ENCODE measurements at places on chromosomes 12 and 14.

DNA sequence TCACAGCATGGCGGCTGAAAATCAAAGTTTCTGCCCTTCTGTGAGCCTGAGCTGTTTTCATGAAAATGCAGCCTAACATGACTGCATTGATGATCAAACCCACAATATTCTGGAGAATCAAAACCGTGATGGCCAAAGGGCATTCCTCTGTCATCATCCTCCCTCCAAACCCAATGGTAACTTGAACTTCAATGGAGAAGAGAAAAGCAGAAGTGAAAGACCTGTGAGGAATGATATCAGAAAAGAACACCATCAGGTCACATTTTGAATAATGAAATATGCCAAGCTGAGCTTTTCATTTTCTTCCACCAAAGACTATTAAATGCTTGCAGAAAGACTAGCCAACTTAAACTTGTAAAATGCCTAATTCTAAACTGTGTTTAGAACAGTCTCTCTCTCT, 8.1 kb downstream of the KCNJ8 start:
- no peak for DNase-seq

GRCh38 chr14:64703395-64704142, 655 bp upstream of the PLEKHG3 start:
- no peak for DNase-seq

DNA sequence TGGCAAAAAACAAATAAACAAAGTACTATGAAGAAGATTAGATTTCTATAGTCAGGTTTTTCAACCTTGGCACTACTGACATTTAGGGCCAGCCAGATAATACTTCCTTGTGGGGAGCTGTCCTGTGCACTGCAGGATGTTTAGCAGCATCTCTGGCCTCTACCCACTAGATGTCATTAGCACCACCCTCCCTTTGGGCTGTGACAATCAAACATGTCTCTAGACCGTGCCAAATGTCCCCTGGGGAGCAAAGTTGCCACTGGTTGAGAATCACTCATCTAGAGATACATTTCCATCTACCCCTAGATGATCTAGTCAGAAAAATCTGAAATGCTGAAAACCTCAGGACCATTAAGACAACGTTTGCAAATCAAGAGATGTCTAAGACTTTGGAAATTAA, 29.9 kb downstream of the SRRM4 start:
- DNase-seq = no peak

DNA sequence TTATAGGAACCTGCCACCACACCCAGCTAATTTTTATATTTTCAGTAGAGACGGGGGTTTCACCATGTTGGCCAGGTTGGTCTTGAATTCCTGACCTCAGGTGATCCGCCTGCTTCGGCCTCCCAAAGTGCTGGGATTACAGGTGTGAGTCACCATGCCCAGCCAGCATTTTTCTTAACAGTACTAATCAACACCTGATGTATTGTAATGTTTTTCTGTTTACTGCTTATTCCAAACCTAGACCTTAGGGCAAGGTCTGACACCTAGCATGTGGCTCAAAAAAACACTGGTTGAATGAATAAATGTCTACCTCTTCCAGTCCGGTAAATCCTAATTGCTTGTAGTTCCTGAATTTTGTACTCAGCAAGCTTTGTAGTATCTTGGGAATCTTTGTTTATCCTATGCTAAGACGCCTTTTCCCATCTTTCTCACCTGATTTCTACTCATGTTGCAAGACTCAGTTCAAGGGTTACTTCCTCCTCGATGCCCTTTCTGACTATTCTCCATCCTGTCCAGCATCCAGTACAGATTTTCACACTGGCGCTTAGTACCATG, 2.8 kb downstream of the PAN2 start:
- DNase-seq = no peak

DNA sequence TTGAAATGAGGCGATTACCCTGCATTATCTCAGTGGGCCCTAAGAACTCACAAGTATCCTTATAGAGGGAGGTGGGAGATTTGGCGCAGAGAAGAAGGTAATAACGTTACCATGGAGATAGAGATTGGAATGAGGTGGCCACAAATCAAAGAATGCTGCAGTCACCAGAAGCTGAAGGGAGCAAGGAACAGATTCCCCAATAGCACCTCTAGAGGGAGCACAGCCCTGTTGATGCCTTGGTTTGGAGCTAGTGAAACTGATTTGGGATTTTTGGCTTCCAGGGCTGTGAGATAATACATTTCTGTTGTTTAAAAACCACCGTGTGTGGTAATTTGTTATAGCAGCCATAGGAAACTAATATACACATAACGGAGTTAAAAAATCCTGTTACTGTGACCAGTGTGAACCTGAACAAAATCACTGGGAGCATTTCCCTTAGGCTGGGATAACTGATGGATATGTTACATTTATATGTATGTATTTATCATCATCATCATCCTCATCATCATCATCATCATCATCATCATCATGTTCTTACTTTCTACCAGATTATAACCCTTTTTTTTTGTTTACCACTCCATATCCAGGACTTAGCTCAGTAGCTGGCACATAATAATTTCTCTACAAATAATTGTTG, 100.3 kb downstream of the LIN7A start:
- no peak for DNase-seq

GRCh38 chr14:93764211-93764659, 24.1 kb downstream of the PRIMA1 start:
- DNase-seq = no peak

DNA sequence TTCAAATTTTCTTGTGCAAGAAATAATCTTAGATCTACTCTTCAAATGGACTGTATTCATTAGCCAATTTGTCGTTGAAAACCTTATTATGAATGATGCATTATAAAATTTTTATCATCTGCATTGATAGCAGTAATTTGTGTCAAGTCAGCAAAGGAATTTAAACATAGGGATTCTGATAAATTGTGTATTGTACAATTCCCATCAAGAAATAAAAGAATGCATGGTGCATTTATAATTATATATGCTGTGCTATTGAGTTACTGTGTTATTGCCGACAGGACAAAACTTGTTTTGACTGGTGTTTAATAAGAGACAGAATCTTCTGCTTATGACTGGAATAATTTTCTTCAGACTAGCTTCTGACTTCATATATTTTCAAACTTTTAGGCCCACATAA, 3.1 kb upstream of the BCDIN3D start:
- no peak for DNase-seq

DNA sequence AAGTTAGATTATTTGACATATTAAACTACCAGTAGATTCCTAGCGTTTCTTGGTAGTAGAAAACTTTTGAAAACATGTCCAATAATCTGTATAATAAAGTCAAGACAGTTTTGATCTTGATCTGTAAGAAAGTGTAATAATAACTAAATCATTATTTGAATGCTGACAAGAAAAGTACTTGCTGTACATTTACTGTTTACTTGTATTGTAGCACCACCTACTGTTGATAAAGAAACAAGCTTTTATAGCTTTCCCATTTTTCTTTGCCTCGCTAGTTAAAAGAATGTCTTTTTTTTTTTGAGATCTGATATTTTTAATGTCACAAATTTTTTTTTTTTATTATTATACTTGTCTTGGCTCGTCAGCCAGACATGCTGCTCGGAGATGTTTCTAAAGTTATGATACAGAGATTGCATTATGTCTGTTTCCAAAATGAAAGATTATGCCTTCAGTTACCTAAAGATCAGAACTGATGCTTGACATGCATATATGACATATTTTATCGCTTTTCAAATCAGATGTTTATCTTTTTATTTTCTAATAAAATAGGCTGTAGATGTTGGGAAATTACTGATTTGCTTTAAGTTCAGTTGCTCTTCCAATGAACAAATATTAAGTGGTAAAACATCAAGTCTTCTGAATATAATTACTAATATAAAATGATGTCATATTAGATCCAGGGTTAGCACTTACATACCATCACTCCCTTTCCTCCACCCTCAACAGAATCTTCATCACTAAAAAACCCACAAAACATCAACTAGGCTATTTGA, 140.5 kb downstream of the AKAP6 start:
- no peak for DNase-seq

DNA sequence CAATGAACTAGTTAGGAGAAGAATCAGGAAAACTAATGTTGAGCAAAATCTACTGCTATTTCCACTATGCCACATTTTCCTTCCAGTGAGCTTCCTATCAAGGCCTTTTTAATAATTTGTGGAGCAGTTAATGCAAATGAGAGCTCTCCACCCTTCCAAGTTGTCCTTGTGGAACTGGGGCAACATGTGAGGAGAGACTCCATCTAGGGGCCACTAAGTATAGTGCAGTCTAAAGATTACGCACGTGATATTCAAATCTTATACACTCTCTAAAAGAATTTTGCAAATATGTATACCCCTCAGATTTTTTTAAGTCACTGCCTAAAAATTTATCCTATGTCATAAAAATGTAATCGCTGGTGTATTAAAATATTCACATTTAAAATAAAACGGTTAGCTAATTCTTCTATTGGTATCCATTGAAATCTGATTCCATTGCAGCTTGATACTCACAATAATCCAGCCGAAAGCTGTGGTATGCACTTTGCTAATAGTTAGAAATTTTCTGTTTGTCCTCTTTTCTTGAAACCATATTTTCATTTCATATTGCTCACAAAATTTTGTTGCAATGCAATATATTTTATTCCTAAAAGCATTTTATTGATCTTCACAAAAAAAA, 100.1 kb downstream of the PAH start:
- no peak for DNase-seq

GRCh38 chr12:130357241-130357640, 19.6 kb downstream of the PIWIL1 start:
- DNase-seq = no peak

GRCh38 chr12:49098035-49098451, 3.4 kb upstream of the DHH start:
- no peak for DNase-seq

DNA sequence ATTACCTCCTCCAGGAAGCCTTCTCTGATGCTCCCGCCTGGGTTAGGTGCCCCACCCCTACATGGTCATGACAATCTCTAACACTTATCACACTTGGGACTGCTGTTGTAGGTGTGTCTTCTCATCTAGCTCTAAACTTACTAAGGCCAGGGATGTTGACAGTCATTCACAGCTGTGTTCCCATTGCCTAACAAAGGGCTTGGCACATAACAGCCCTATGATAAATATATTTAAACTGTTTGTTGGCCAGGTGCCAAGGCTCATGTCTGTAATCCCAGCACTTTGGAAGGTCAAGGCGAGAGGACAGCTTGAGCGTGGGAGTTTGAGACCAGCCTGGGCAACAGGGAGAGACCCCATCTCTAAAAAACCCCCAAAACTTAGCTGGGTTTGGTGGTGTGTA, 98.8 kb upstream of the RGS6 start:
- DNase-seq = no peak

GRCh38 chr14:104440297-104440956, 139.1 kb upstream of the C14orf180 start:
- no peak for DNase-seq

GRCh38 chr14:64363265-64363846, 24.8 kb upstream of the MTHFD1 start:
- no peak for DNase-seq

DNA sequence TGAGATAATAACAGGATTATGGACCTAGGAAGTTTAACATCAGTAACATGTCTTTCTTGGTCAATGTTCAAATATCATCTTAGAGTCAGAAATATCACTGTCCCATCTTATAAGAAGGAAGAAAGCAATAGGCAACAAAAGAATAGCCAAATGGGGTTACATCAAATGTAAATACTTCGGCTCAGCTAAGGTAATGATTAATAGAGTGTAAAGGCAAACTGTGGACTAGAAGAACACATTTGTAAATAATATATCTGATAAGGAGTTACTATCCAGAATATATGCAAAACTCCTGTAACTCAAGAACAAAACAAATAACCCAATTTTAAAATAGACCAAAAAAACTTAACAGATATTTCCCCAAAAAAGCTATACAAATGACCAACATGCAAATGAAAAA, 630.3 kb downstream of the RPS29 start:
- no peak for DNase-seq

DNA sequence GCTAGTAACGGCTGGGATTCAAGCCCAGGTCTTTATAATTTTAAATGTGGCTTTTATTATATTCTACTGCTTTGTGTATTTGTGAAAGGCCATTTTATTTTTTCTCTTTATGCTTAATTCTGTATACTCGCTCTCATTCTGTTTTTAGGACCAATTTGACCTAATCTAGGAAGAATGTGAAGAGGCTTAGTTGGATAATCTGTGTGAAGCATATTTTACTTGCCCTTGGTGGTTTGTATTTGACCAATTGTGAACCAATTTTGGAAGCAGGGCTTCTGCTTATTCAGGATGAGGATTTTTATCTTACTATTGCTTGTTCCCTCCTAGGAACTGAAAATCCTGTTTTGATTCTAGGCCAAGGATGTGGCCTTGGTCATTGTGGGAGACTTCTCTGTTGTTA, 113.1 kb downstream of the TTC6 start:
- no peak for DNase-seq

GRCh38 chr14:38138473-38139138, 69.1 kb upstream of the SSTR1 start:
- DNase-seq = no peak

GRCh38 chr12:128816643-128816920, 7.2 kb downstream of the SLC15A4 start:
- no peak for DNase-seq

DNA sequence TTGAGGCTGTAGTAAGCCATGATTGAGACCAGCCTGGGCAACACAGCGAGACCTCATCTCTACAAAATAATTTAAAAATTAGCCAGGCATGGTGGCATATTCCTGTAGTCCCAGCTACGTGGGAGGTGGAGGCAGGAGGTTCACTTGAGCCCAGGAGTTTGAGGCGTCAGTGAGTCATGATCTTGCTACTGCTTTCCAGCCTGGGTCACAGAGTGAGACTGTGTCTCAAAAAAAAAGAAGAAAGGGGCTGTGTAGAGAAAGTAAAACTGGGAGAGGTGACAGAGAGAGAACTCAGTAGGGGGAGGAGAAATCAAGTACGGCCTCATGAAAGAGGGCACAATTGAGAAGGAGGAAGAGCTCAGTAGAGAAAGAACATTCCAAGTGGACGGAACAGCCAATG, 12.4 kb downstream of the TECPR2 start:
- DNase-seq = no peak

GRCh38 chr14:63659726-63660125, 18.1 kb upstream of the WDR89 start:
- DNase-seq = no peak

GRCh38 chr14:101535232-101535631, 26.1 kb upstream of the DIO3 start:
- DNase-seq = peak; percentile 38

DNA sequence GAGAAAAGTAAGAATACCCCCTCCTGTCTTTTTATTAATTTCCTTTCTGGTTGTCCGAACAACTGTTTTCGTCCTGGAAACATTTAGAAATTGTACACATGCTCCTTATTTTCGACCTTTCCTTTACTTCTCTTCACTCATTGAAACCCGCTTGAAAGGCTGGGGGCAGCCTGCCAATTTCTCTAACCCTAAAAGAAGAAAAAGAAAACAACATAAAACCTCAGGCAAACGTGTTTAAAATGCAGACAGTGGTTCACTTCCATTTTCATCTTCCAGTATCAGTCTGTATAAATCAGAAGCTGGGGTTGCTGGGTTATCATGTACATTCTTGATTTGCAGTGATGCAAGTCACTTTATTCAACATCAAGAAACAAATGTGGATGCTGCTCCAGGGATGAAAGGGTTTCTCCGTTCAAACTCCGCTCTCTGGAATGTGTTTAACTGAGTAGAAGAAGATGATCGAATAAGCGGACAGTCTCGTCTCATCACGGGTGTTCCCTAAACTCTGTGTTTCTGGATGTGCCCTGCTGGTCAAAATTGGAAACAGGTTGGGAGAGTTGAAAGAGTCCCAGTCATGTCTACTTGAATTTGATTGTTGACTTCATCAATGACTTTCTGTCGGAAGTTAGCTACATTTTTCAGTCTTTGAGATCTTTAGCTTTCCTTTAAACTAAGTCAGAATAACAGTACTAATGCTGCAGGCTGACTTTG, 1042.2 kb downstream of the BCL11B start:
- DNase-seq = no peak

Data from SIG-M5 (cell line).